Activated gamma-delta T cell (primary cell): ENCODE measurements at places on chromosomes 6 and 20.
A peak's percentile ranks its signal among the peaks of the same experiment; 100 is the strongest.

- DNase-seq: no peak
Observed at GRCh38 chr6:26532699-26533531, 5.3 kb upstream of the HMGN4 start.

GRCh38 chr6:7786214-7786661 lies 60.3 kb downstream of the BMP6 start:
- no peak for DNase-seq

- DNase-seq: no peak
Observed at GRCh38 chr6:34852406-34853085, 35.3 kb downstream of the TAF11 start.

DNA sequence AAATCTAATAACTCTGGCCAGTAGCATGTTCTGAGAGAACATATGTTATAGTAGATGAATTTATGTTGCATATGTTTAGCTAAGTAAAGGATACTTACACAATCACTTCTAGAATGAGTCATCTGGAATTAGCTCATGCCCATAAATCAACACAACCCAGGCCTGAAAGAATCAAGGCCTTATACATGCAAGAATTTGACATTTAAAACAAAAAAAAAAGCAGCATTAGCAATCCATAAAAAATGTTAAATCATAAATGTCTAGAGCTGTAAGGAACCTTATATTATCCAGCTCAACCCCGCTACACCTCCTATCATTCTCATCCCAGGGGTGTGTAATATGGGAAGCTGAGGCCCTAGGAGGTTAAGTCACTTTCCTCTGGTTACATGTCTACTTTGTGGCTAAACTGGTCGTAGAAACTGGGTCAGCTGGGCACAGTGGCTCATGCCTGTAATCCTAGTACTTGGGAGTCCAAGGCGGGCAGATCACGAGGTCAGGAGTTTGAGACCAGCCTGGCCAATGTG lies 105.2 kb upstream of the CARMIL1 start:
- no peak for DNase-seq

GRCh38 chr6:81790034-81790433 lies 37.6 kb upstream of the TENT5A start:
- no peak for DNase-seq

GRCh38 chr6:100426241-100426640 lies 38.5 kb downstream of the SIM1 start:
- DNase-seq: no peak

DNA sequence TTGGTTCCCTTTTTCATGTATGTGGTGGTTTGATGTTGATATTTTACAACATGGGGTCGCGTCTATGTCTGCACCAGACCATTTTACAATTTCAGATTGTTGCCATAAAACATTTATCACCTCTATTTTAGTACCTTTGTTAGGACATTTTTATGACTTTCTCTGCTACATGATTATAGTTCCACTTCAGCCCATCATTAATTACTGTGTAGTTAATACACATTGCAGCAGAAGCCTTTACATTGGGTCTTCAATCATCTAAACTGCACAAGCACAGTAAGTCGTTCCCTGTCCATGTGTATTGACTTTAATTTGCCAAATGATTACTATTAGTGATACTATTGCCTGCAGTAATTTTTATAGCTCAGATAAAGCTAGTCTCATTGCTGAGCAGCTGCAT lies 15.7 kb upstream of the TMEM217 start:
- DNase-seq: no peak

DNA sequence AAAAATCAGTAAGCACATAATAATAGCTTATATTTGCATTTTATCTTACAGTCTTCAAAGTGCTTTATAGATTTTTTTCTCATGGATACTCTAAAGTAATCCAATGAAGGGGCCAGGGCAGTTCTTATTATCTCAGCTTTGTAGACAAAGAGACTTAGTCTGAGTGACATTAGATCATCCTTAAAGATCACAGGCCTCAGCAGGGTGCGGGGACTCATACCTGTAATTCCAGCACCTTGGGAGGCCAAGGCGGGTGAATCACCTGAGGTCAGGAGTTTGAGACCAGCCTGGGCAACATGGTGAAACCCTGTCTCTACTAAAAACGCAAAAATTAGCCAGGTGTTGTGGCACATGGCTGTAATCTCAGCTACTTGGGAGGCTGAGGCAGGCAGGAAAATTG lies 14.5 kb downstream of the FERMT1 start:
- DNase-seq: no peak

DNA sequence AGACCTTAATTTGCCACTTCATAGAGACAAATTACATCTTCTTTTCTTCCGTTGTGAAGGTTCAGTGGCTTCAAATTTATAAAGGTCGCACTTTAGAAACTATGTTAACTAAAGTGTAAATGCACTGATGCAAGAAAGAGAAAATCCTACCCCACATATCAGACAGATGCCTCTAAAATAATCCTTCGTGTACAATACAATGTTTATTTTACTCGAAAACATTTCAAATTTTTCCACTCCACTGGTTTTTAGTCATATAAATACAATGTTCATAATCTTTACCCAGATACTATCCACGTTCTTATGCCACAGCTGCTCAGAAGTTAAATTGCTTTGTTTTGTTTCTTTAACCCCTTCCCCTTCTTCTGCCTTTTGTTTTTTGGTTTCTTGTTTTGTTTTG lies 140.3 kb upstream of the LAMP5 start:
- DNase-seq: no peak

- DNase-seq: peak; percentile 19
Observed at GRCh38 chr20:45138561-45139300, 14.5 kb upstream of the WFDC12 start.

- DNase-seq: no peak
Observed at GRCh38 chr20:45346291-45346718, 1.9 kb downstream of the SDC4 start.

DNA sequence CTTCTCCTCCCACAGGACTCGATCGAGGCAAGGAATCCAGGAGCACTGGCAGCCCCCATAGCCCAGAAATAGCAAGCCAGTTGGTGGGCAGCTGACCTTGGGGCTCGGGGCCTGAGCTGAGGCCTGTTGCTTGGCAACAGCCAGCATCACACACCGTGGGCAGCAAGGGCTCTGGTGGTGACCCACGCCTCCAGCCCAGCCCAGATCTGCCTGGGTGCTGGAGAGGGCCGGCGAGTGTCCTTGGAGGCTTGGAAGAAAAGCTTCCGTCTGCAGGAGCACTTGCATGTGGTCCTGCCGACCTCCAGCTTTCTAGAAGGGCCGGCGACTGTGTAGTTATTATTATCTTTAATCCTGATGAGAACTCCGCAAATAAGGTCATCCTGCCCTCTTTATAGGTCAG lies 67.3 kb downstream of the STK35 start:
- no peak for DNase-seq

DNA sequence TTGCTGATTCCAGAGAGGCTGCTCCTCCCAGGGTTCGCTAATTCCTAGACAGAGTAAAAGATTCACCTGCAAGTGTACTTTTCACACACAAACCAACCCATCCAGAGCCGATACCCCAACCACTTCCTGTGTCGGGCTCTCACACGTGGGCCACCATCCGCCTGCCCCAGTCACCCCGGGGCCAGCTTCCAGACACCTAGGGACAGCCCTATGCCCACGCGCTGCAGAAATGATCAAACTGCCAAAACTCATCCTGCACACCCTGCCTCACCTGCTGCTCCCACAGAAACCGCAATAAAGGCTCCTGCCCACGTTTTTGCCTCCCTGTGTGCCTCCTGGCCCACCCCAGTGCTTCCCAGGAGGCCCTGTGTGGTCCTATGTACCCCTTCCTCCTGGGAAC lies 59.5 kb downstream of the PSMG4 start:
- no peak for DNase-seq

- DNase-seq: no peak
Observed at GRCh38 chr6:16321826-16322225, 83.4 kb downstream of the GMPR start.

- no peak for DNase-seq
Observed at GRCh38 chr20:49751397-49751736, 37.7 kb upstream of the B4GALT5 start.

DNA sequence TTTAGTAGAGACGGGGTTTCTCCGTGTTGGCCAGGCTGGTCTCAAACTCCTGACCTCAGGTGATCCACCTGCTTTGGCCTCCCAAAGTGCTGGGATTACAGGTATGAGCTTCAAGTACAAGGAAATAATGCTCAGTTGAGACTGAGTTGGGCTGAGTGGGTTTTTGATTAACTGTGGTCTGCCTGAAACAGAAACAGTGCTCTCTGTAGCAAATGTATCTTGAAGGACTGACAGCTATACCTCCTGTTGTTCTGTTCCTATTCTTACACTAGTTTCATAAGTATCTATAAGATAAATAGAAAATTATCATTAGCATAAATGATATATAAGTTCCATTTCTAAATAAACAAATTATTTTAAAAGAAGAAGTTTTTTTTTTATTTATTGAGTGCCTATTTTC lies 142.8 kb upstream of the PTPRK start:
- DNase-seq: no peak

DNA sequence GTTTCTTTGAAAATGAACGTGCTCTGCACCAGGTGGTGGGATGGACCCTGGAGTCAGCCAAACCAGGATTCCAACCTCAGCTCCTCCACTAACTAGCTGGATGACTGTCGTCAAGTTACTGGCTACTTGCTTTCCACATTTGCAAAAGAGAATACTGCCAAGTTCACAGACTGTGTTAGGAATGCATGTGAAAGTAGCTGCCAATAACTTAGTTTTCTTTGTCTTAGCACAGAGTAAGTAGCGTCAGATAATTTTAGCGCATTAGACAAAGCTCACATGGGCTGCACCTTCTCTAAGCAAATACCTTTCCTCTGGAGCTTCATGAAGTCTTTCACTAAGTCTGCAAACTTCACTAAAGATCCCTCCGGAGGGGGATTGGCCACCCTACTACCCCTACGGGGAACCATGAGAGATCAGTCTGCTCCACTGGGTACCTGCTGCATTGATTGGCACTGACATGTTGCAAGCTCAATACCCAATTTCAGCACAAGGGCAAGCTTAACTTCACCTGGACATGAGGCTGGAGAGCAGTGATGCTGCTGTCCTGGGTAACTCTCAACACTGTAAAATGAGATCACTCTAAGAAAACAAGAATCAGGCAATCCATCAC lies 113.9 kb downstream of the MBOAT1 start:
- DNase-seq: no peak

DNA sequence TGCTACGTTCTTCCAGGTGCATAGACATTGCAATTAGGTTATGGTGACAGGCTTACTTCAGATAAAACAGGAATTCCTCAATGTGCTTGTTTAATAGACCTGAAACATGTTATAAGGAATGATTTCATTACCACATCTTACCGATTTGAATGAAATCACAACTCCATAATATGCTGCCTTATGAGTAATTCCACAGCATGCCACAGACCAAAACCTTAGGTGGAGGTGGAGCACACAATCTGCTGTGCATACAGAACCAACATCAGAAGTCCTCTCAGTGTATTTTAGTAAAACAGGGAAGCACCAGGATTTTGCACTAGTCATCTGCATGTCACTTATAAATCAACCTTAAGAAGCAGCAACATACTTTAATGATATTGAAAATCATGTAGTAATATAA lies 148.9 kb upstream of the TSHZ2 start:
- DNase-seq: no peak

GRCh38 chr6:34196116-34196832 lies 40.4 kb upstream of the HMGA1 start:
- DNase-seq: peak; percentile 76

GRCh38 chr6:99458319-99458718 lies 33.2 kb upstream of the PNISR start:
- DNase-seq: no peak

- no peak for DNase-seq
Observed at GRCh38 chr20:23746321-23746720, 4.4 kb downstream of the CST1 start.

GRCh38 chr6:87976616-87977015 lies 71.0 kb upstream of the SPACA1 start:
- no peak for DNase-seq

- no peak for DNase-seq
Observed at GRCh38 chr20:34058831-34059230, 53.2 kb downstream of the EIF2S2 start.
